RKO (cell line): ENCODE measurements at places on chromosomes 4 and X.

GRCh38 chr4:76998251-76998901 lies 48.8 kb downstream of the SEPTIN11 start:
- no peak for DNase-seq

DNA sequence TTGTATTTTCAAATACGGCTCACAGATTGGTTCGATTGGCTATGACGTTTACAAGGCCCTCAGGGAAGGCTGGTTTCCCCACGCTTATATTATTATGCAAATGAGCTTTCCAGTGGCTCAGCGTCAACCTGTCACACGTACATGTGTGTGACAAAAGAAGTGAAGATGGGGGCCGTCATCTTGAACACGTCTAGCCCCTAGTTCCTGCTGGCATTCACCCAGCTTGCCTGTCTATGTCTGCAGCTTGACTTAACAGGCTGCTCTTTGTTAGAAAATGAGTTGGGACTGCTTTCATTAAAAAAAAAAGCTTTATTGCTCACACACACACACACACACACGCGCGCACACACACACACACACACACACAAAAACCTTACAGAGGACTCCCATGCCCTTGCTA lies 283.6 kb upstream of the CTSO start:
- no peak for DNase-seq

- DNase-seq = peak; percentile 20
Measured at GRCh38 chrX:20521222-20521621, 254.5 kb upstream of the RPS6KA3 start.

DNA sequence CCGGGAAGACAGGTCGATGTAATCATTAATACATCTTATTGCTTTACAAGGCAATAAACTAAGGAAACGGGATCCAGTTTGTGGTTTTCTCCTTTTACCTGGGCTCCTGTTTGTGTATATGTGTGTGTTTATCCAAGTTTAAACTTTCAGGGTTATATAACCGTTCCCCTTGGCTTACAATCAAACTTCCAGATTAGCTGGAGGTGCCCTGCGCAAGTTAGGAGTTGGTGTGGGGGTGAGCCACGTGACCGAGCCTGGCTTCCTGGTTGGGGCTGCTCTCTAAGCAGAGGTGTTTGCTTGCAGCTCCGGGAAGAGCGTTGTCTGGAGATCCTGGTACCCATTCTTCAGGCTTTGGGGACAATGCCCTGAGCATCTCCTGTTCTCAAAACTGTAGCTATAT lies 129.2 kb downstream of the FHDC1 start:
- DNase-seq = no peak

DNA sequence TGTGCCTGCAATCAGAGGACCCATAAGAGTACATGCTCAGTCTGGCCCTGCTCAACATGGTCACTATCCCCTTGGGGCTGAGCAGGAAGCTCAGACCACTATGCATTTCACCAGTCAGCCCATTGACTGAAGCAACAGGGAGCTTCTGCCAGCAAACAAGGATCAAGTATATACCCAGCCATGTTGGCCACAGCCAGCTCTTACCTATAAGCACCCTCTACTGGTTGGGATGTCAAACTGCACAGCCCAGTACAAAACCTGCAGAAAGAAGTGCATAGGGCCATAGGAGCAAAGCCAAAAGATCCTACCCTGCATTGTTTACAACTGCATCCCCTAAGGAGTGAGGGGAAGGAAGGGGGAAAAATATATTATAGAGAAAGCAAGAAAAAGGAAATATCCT lies 214.4 kb upstream of the CPEB2 start:
- DNase-seq = no peak

DNA sequence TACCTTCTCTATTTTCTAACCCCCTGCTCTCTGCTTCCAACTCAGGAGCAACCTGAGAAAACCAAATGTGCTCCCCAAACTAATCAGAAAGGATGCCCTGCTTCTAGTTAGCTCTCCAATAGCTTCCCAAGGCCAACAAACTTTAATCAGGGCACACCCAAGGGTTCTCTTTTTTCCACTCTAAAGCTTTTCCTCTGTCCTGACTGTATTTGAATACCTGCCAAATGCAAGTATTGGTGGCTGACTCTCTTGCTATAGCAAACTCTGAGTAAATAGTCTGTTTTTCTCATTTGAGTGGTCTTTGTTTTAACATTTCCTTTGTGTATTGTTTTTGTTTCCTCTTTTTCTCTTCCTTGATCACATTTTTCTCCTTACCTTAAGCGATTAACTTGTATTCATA lies 52.5 kb downstream of the GBA3 start:
- DNase-seq = no peak

- DNase-seq = no peak
Measured at GRCh38 chr4:142801966-142802365, 44.1 kb downstream of the INPP4B start.

GRCh38 chrX:69555481-69556041 lies 51.4 kb downstream of the NALF2 start:
- no peak for DNase-seq
